Germinal center (tissue), 1 donor: ENCODE measurements at places on chromosomes 11 and 22.
A peak's percentile ranks its signal among the peaks of the same experiment; 100 is the strongest.

DNA sequence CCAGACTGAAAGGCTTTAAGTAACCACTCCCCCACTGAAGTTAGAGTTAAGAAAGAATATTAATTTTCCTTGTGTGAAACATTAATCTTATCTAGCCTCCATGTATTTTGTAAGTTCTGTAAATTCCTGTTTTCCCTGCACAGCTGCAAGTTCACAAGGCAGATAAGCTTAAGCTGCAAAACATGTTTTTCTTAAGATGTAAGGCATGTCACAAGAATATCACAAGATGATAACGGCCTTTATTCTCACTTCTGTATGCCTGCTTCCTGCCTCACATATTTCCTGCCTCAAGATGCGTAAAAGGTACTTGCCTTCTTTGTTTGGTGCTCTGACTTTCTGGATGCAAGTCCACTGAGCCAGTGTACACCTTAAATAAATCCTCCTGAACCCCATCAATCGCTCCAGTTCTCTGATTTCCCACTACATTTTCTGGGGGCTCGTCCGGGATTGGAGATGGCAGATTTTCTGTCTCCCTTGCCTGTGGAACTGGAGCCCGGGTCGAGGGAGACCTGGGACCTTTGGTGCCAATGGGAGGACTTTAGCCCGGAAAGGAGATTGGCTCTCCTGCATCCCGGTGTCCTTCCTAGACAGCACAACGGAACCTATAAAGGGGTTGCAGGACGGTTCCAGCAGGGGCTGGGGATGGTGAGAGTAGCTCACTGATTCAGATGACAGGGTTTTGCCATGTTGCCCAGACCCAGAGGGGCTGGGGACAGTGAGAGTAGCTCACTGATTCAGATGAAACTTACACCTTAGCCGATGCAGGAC is 30.2 kb downstream of the PPARA start:
- DNase-seq: no peak

- no peak for DNase-seq
Measured at GRCh38 chr22:40347300-40347699, 1.0 kb downstream of the ADSL start.

DNA sequence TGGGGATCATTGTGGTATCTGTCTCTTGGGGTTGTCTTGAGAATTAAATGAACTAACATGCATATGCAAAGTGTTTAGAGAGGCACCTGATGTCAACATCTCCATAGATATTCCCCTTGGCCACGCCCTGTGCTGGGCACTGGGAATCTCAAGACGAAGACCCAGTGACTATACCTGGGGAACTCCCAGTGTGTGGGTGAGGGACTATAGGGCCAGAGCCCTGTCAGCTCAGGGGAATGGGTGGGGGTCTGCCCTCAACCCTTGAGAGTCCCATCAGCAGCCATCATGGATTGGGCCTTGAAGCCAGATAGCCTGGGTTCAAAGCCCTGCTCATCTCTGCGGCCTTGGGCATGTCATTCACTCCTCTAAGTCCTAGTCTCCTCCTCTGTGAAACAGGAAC is 21.6 kb upstream of the LMO1 start:
- no peak for DNase-seq

DNA sequence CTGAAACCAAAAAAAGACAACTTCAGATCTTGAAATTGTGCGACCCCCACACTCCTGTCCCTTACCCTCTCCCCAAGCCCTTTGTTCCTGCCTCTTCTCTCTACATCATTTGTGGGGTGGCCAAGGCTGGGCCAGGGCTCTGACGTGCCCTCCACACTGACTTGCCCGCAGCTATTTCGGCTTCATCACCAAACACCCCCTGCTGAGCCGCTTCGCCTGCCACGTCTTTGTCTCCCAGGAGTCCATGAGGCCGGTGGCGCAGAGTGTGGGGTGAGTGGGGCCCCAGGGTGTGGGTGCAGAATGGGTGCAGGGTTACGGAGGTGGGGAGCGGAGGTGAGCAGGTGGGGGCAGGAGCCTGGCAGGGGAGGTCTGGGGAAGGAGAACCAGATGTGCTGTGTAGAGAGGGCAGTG is 9.5 kb downstream of the MAPK8IP2 start:
- DNase-seq: no peak

DNA sequence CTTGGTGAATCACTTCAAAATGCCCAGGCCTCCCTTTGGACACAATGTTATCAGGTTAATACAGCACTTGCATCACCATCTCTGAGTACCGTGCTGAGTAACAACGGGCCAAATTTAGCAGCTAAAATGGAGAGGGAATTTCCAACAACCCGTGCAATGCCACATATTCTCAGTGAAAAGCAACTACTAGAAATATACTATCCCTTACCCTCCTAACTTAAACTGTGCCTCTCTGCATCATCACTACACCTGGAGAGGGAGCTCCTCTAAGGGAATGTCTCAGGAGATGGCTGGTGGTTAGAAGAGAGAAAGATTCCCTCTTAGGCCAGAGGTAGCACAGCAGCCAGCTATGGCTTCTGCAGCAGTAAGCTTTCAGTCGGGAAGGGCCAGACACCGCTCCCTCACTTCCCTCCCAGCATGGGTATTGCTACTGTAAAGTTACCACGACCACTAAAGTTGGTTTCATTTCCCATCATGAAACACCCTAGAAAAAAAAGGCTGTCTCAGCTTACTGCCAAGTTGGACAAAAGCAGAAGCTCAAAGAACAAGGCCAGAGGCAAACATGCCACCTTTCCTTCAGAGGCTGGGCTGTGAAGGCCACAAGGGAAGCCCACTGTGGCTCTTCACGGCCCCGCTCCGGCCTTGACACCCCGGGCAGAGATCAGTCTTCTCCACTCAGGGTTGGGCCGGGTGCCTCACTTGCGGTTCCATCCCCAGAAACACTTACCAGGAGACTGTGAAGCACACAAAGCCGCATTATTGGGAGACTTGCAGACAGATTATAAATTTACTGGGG is 3.9 kb downstream of the MAML2 start:
- DNase-seq: peak; percentile 53

- no peak for DNase-seq
Measured at GRCh38 chr11:72789493-72790131, 4.2 kb downstream of the STARD10 start.

- DNase-seq: no peak
Measured at GRCh38 chr22:49270595-49271368, 556.9 kb downstream of the BRD1 start.

GRCh38 chr11:69183613-69184012 is 27.9 kb downstream of the SMIM38 start:
- DNase-seq: no peak

- DNase-seq: no peak
Measured at GRCh38 chr11:75149766-75150465, 991 bp upstream of the SLCO2B1 start.

GRCh38 chr11:5247472-5248192 is 2.0 kb downstream of the HBG1 start:
- no peak for DNase-seq
